ENCODE measurements at places on chromosomes 2 and 18. TPM values are rescaled to one million over a fixed set of nuclear protein-coding genes. Genes with fewer than 3 reads are reported as not detected.

Gene ANKRD62
- 0.16 TPM for total RNA-seq

Gene ACVR1
- total RNA-seq = 17.5 TPM

DNA sequence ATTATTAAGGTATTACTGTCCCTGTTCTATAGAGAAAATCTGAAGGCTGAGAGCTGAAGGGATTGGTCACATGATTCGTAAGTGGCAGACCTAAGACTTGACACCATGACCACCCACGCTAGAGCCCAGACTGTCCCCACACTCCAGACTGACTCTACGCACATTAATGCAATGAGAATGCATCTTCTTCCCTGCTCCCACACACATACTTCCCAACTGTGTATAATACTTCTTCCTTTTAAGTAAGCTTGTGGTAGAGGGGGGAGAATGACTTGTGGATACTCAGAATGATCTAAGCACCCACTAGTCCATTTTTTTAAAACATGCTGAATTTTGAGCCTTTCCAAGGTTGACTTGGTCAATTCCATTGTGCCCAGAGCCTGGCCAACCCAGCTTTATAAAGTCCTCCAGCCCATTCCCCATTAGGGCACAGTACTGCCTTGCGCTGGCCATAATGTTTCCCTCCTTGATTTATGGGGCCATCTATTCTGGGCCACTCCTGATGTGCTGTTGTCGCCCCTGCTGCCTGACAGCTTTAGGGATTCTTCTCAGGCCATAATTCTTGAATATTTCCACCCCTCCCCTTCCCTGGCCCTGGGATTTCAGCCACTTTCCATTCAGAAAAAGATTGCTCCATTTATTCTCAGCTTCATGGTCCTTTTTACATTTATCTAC, 28.7 kb downstream of the ALK start:
- H3K4me3 ChIP-seq = no peak overlapping the region
- peaks cover 6% of the 10 kb centered on the region for H3K27me3 ChIP-seq
- H3K27ac ChIP-seq = no peak overlapping the region

DNA sequence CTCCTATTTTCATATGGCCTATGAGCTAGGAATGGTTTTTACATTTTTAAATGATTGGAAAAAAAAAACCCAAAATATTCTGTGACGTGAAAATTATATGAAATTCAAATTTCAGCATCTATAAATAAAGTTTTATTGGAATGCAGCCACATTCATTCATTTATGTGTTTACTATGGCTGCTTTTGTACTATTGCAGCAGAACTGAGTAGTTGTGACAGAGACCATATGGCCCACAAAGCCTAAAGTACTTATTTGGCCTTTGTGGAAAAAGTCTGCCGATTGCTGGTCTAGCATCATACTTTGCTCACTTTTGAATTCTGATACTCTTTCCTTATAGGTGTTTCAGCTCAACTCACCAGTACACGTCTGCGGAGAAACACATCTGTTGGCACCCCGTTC, 39.0 kb downstream of the MYO3B start:
- no peak for DNase-seq
- no peaks in the 10 kb centered on the region for H3K36me3 ChIP-seq
- H3K4me1 ChIP-seq = no peaks in the 10 kb centered on the region
- H3K27me3 ChIP-seq = no peaks in the 10 kb centered on the region

Gene FAM161A
- total RNA-seq = 1.1 TPM

Gene ITPRIPL1
- total RNA-seq = 2.5 TPM

Gene GULP1
- 21.3 TPM for total RNA-seq

- peaks cover 18% of the 10 kb centered on the region for H3K4me1 ChIP-seq
- H3K36me3 ChIP-seq = no peaks in the 10 kb centered on the region
- H3K4me3 ChIP-seq = peak overlapping the region; percentile 55
- peaks cover 37% of the 10 kb centered on the region for H3K27me3 ChIP-seq
- DNase-seq = no peak
Measured at GRCh38 chr2:105143467-105144151, 97.9 kb upstream of the GPR45 start.

GRCh38 chr18:31093880-31094279, 8.3 kb downstream of the DSC2 start:
- peaks cover 18% of the 10 kb centered on the region for H3K36me3 ChIP-seq
- no peak overlapping the region for H3K27ac ChIP-seq
- no peaks in the 10 kb centered on the region for H3K27me3 ChIP-seq
- DNase-seq = no peak
- no peak overlapping the region for H3K4me3 ChIP-seq
- no peaks in the 10 kb centered on the region for H3K4me1 ChIP-seq

- DNase-seq = peak; percentile 62
- H3K4me3 ChIP-seq = no peak overlapping the region
- H3K36me3 ChIP-seq = no peaks in the 10 kb centered on the region
- peaks cover 3% of the 10 kb centered on the region for H3K27me3 ChIP-seq
Measured at GRCh38 chr2:240929364-240930095, 23.4 kb downstream of the CROCC2 start.

Gene CPS1
- total RNA-seq = 6.8 TPM

Gene LOXL3
- 0.23 TPM for total RNA-seq

Gene CCDC148
- total RNA-seq = not detected

DNA sequence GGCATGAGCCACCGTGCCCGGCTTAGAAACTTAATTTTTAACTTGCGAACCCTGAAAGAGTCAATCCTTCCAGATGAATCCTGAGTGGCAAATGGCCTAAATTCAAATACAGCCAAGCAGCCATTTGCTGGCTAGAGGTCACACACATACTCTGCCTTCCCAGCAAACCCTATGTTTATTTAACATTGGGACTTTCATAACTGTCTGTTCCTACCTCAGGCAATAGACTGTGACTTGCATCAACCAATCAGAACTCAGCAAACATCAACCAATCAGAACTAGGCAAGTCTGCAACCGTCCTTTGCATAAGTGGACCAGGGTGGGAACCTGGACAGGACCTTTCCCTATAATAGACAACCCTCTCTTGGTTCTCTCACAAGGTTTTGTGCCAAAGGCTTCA, 127.5 kb downstream of the DTNB start:
- H3K4me1 ChIP-seq = no peaks in the 10 kb centered on the region
- no peak overlapping the region for H3K4me3 ChIP-seq
- DNase-seq = no peak
- no peaks in the 10 kb centered on the region for H3K27me3 ChIP-seq
- H3K27ac ChIP-seq = no peak overlapping the region

GRCh38 chr2:116918574-116918973, 895.9 kb upstream of the DDX18 start:
- H3K27ac ChIP-seq = no peak overlapping the region
- H3K4me1 ChIP-seq = no peaks in the 10 kb centered on the region
- H3K4me3 ChIP-seq = no peak overlapping the region
- no peaks in the 10 kb centered on the region for H3K27me3 ChIP-seq

DNA sequence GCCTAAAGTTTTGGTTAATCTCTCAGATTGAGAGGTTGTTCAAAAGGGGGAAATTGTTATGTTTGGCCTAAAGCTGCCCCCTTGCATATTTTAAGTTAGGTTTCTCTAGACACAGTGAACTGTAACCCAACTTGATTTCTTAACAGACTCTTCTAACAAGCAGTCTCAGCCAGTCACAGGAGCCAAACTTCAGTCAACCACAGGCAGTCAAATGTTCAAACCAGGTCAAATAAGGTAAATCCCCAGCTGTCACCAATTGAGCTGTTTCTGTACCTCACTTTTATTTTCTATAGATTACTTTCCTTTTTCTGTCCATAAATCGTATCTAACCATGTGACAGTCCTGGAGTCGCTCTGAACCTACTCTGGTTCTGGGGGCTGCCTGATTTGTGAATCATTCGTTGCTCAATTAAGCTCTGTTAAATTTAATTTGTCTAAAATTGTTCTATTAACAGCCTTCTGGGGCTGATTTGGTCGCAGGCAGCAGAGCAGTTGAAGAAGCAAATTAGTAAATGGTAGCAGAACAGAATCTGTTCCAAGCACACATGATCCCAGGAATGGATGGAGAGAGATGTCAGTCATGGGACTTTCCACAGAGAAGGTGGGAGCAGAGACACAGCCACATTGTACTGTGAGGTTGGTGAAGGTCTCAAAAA, 16.4 kb upstream of the NFU1 start:
- no peak for DNase-seq
- H3K27ac ChIP-seq = no peak overlapping the region
- peaks cover 2% of the 10 kb centered on the region for H3K4me1 ChIP-seq
- H3K4me3 ChIP-seq = no peak overlapping the region
- H3K27me3 ChIP-seq = no peaks in the 10 kb centered on the region

DNA sequence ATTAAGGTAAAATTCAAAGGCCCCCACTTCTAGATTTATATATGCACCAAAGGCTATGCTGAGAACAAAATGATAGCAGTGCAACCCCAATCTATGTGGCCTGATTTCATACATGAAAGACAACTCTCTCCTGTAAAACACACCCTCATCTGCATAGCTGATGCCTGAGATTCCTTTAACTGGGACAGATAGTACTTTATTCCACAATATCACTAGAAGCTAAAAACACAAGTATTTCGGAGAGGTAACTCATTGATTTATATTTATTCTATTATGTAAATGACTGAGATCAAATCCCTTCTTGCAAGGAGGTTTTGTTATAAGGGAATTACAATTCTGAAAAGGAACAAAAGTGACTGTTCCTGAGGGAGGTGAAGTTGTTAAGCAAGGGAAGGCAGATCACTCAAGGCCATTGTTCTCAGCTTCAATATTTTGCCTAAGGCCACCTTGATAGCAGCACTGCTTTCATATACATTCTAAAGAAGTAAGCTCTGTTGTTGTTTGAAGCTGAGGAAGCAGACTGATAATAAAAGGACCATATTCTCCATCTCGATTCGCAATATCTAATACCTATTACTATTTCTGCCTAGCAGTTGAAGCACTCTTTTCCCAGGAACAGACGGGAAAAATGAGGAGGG, 471.0 kb upstream of the CDH7 start:
- no peak for DNase-seq
- no peaks in the 10 kb centered on the region for H3K4me1 ChIP-seq
- no peak overlapping the region for H3K4me3 ChIP-seq

GRCh38 chr2:147844697-147845410, at the start of gene ACVR2A:
ACVR2A (plus strand) TSS chr2:147845029; CDS start chr2:147845153, 124 bp downstream.
- no peak for DNase-seq
- peak within 1 kb of the TSS; percentile 89 for H3K4me3 ChIP-seq
- peaks cover 48% of the 10 kb centered on the region for H3K4me1 ChIP-seq
- H3K36me3 ChIP-seq = no peaks in the 10 kb centered on the region
- H3K27me3 ChIP-seq = no peaks in the 10 kb centered on the region
- H3K27ac ChIP-seq = peak within 1 kb of the TSS; percentile 99

Gene CFAP65
- total RNA-seq = not detected

DNA sequence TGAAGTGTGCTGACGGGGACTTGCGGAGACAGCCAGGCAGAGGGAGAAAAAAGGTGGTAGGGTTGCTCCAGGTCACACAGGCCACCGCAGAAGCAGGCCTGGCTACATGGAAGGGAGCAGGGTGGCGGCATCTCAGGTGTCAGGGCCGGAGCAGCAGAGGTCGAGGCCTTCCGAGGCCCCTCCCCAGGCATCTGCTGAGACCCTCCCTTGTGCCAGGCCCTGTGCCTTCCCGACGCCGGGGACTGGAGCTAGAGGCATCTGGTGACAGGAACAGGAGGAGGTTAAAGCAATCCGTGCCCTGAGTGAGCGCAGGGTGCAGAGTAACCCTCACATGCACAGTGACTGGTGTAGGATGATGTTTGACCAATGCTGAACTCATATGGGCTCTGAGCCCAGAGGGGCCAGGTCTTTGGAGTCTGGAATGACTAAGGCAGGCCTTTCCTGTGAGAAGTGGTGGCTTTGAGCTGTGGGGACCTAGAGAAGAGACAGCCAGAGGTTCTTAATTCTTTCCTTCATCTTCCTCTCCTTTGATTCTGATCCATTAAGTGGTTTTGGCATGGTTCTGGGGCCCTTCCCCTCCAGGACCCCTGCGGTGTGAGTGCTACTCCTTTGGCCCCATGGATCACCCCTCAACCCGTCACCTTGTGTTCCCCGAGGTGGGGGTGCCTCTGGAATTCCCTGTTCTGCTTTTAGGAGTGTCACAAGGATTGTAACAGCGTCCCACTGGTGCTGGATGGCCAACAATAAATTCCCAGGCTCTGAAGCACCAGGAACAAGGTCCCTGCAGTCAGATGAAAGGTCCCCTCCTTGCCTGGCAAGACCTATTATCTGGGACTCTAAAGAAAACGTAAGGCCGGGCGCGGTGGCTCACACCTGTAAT, 72.1 kb downstream of the KLHL29 start:
- H3K4me1 ChIP-seq = no peaks in the 10 kb centered on the region
- no peaks in the 10 kb centered on the region for H3K36me3 ChIP-seq
- DNase-seq = no peak
- no peaks in the 10 kb centered on the region for H3K27me3 ChIP-seq
- H3K4me3 ChIP-seq = no peak overlapping the region
- H3K27ac ChIP-seq = no peak overlapping the region

DNA sequence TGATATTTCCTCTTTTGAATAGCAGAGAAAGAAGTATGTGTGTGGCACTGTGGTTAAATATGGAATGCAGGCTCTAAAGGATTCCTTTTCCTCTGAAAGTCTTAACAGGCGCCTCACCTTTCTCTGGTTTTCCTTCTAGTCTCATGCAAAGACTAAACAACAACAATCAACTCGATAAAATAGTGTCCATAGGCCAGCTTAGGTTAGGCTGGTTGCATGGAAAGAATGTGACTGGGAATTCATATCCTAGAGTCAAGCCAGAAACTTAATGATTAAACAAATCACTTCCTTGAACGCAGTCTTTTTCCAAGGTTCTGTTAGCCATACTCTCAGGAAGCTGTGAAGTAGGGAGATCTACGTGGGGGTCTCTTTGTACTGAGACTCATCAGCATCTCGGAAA, 800.8 kb upstream of the ID2 start:
- no peak for DNase-seq
- H3K36me3 ChIP-seq = no peaks in the 10 kb centered on the region
- H3K27ac ChIP-seq = no peak overlapping the region
- no peaks in the 10 kb centered on the region for H3K27me3 ChIP-seq

DNA sequence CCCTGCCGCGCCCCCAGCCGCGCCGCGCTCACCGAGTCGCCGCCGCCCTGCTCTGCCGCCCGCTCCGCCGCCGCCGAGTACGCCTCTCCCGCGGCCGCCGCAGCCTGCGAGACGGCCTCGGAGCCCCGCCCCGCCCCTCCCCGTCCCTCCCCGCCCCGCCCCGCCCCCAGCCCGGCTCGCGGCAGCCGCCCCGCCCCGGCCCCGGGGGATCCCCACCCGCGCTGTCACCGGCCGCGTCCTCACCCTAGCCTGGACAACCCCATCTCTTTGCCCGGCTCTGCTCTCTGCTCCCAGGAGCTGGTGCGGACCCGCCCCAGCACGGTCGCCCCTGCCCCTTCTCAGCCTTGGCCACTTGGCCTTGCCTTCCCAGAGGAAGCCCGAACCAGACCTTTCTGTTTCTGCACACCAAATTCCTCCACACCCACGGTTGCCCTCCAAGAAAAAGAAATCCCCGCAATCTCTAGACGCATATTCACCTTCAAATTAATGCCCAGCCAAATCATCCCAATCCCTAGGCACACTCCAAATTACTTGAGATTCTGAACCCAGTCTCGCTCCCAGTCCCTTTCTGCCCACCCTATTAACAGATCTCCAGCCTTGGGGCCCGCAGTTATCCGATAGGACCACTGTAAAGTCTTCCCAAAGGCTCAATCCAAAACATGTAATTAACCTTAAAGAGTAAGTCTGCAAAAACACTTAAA, at the start of gene CYRIA:
CYRIA (minus strand) TSS at position 87 of the 701 bp plus-strand sequence. CDS start 77,715 bp downstream, outside the sequence.
- H3K4me1 ChIP-seq = peaks cover 29% of the 10 kb centered on the region
- H3K4me3 ChIP-seq = peak within 1 kb of the TSS; percentile 65
- no peaks in the 10 kb centered on the region for H3K36me3 ChIP-seq
- DNase-seq = no peak

Gene NBAS
- 44.4 TPM for total RNA-seq

Data from suprapubic skin (tissue), 4 donors.